Activated CD4-positive, alpha-beta T cell treated with anti-CD3 and anti-CD28 coated beads for 4 hours (primary cell): ENCODE measurements at places on chromosomes 6 and 20.

DNA sequence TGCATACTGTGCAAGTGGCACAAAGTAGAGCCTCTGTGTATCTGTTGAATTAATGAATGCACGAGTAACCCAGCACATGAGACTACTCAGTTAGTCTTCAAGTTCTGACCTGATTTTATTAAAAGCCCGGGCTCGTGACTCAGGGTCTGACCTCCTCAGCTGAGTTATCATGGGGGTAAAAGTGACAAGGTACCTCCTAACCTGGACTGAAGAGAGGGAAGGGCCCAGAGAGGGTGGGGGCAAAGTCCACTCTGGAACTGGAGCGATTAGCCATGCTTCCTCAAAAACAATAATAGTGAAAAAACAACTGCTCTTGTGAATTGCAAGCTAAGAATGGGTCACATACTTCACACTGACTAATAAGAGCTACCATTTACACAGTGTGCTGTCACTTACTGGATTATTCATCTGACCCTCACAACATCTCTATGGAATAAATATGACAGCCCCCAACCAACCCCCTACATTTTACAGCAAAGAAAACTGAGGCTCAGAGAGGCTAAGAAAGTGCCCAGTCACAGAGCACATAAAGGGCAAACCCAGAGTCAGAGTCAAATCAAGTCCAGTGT is 26.7 kb downstream of the TRERF1 start:
- DNase-seq, result no peak

GRCh38 chr6:79420054-79420453 is 117.2 kb downstream of the LCA5 start:
- no peak for DNase-seq

DNA sequence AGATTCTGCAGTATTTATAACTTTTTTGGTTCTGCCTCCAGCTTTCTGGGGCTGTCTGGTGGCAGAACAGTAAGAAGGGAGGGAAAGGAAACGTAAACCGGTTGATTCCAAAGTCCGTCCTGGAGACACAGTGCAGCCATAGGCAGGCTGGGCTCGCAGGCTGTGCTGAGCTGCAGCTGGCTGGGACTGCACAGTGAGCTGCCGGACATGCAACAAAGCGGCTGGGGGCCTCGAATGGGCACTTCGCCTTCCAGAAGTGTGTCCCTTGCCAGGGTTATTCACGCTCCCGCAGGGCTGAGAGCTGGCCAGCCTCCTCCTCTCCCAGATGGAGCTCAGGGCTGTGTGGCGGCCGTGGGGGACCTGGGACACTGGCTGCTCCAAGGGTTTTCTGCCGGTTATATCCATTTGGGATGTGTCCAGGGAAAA is 78.1 kb upstream of the CD93 start:
- no peak for DNase-seq

DNA sequence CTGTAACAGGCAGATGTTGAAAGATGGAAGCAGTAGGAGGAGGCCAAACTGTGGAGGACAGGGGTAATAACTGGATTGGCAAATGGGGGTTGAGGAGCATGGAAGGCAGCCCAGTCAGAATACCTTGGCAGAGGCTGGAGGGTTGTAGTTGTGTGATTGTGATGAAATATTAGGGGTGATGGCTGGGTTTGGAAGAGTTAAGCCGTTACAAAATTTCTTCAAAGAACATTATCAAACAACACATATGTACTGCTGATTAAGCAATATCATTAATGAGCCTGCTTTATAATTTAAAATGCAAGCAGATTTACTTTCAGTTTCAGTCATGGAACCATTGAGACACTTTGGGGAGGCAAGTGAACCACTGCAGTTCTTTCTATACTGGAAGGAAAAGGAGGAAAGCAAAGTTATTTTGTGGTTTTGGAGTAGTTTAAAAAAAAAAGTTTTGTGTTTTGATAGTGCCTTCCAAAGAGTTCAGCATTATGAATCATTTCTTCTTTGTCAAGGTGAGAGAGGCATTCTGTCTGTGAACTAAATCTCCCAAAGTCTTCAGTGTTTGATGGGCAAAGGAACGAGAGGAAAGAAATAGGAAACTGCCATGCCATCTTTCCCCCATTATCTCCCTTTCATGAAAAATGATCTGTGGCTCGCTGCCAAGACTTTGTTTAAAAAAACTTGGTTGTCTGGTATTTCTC is 20.7 kb downstream of the FOXO3 start:
- DNase-seq, result no peak

- DNase-seq, result no peak
Measured at GRCh38 chr6:52513464-52513863, 63.4 kb downstream of the TRAM2 start.

DNA sequence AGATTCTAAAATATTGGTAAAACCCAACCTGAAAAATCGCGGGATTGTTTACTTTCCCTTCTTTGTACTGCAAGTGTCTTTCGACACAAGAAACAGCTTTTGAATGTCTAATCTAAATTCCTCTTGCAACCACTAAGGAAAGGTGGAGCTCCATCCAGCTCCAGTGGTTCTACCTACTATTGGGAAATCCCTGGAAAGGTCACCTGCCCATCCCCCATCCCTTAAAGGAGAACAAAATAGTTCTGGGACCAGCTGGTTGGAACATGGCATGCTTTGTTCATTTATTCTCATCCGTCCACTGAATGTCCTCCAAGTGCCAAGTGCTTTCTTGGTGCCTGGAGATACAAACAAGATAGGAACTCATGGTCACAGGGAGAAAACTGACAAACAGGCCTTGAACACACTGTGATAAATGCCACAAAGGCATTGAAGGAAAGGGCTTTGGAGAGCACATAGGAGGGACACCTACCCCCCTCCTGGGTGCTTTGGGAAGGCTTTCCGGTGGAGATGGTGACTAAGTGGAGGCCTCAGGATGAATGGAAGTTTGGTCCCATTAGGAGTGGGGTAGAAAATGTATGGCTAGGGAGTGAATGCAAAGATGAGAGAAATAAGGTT is 2.3 kb upstream of the CITED2 start:
- no peak for DNase-seq

GRCh38 chr20:43658723-43659419 is 8.0 kb upstream of the MYBL2 start:
- DNase-seq, result no peak

GRCh38 chr6:39553860-39554802 is 171.1 kb downstream of the KIF6 start:
- no peak for DNase-seq

DNA sequence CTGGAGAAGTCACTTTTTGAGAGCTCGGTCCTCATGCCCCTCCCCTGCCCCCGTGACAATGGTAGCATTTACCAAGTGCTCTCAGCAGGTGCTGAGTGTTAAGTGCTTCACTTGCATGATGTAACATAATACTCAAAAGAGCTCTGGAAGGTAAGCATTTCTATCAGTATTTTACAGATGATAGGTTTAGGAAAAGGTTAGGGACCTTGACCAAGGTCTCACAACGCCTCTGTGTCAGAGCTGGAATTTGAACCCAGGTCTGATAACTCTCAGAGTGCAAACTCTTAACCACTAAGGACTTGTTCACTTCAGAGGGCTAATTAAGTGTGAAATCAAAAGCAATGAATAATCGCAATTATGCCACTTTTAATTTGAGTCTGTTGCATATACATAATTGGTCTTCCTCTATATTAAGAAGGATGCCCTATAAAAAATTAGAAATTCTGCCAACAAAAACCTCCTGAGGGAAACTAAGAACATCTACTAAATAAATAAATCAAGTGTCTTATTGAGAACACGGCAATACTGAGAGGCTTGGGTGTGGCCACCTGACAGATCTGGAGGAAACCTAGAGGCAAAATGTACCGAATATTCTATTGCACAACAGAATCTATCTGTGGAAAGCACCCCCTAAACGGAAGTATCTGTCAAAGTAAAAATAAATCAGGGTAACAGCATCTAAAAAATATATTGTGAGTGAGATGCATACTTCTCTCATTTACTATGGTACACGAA is 109.8 kb downstream of the BACH2 start:
- no peak for DNase-seq

- no peak for DNase-seq
Measured at GRCh38 chr6:105797983-105798453, 288.1 kb upstream of the PRDM1 start.

GRCh38 chr6:166308033-166308768 is at the start of gene PRR18:
PRR18 (minus strand) TSS chr6:166308392; CDS start chr6:166308142, 250 bp downstream.
- DNase-seq, result no peak

DNA sequence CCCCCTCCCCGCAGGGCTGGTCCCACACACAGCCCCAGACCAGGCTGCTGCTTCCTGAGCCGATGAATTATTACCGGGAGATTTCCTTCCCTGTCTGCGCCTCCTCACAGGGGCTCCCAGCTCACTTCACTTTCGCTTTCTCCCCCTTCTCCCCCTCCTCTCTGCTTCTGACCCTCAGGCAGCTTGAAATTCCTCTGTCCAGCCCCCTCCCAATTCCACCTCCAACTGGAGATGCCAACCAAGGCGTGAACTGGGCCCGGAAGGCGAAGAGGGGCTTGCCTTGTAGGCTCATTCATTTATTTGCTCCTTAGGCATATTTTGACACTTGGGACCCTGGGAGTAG is 1.7 kb upstream of the TCF15 start:
- no peak for DNase-seq

DNA sequence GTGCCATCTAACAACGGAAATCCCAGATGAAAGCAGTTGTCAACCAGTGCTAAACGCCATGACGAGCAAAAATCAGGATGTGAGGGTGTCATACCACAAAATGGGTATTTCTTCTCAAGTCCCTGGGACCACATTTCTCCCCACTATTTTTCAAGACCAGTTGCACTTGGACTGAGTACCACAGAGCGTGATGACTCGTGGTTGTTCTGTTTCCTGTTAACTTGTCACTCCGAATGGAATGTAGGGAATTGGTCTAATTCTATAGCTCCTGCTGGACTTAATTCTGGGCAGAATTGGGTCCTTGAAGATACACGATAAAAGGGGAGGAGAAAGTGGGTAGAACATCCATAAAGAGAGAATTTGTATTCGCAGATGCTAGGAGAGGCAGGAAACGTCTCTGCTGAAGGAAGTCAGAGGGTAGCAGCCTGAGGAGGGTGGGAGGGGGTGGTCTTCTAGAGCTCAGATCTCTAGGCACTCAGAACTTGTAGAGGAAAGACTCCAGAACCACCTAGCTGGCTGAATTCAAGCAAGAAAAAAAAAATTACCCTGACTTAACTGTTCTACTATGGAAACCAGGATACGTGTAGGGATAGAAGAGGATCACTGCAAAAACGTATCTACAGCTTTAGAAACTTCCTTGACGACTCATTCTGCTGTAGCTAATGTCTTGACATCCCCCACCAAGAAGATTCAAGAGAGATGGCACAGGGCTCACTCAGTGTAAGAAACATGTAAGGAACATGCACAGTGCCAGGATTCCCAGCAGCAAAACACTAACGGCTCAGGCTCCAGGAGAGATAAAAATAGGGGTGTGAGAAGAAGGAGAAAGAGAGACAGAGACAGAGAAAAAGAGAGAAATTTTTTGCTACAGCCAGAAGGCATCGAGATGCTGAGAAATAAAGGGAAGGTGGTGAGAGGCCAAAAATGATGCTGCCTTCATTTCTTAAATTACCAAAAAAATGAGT is 494.7 kb downstream of the CD83 start:
- DNase-seq, result no peak

GRCh38 chr20:25372584-25373336 is 17.9 kb downstream of the ABHD12 start:
- no peak for DNase-seq

DNA sequence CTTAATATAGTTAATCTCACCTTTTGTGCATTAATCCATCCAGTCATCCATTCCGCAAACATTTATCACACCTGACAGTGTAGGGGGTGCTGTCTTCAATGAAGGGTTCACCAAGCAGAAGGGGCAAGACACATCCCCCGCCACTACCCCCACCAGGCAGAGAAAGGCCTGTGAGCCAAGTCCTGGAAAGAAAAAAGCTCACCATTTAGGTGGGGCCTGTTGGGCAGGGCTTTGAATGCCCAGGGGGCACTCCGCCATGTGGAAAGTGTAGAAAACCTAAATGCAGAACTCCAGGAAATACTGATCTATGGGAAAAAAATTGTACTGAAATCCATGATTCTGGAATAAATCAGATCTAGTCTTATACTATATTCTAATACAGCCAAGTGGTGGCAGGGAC is 4.8 kb upstream of the STX16 start:
- no peak for DNase-seq

- no peak for DNase-seq
Measured at GRCh38 chr20:52432740-52433139, 241.2 kb upstream of the ZFP64 start.

- DNase-seq, result no peak
Measured at GRCh38 chr20:10921491-10922010, 247.8 kb upstream of the JAG1 start.

DNA sequence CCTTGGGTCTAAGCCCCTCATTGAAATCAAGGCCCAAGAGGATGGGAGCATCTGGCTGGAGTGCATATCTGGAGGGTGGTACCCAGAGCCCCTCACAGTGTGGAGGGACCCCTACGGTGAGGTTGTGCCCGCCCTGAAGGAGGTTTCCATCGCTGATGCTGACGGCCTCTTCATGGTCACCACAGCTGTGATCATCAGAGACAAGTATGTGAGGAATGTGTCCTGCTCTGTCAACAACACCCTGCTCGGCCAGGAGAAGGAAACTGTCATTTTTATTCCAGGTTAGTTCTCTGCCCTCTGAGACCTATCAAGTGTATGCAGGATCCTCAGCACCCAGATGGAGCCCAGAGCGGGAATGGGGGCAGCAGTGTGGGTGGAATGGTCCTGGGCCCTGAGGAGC is 5.1 kb downstream of the BTN2A2 start:
- DNase-seq, result no peak

DNA sequence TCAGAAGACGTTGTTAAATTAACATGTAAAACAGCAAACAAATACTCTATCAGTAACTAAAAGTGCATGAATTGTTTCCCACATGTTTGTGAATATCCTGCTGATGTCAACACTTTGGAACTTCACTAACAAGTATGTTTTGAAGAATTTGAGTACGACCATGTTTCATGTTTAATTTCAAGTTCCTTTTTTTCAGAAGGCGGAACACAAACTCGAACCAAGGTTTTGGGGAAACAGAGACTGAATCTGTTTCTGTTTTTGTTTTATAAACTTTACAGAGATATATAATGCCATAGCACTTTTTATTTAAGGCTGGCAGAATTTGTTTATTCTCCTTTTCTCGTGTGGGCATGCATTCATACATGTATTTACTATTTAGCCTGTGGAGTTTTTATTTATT is 509.3 kb upstream of the CITED2 start:
- DNase-seq, result no peak

DNA sequence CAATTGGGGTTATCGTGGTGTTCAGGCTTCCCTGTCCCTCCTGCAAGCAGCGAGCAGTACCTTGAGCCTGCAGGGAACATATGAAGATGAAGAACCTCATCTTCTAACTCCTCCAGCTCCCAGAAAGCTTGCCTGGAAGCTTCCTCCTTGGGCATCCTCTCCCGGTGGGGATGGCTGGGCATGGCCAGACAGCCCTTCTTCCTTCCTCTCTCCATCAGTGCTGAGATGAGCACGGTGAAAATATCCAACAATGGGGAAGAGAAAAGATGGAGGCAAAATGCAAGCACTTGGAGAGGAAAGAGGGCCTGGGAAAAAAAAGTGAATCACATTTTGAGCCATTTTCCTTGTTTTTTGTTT is 107.7 kb upstream of the FOXA2 start:
- no peak for DNase-seq
